ENCODE measurements at places on chromosomes 12 and 14. TPM values are rescaled to one million over a fixed set of nuclear protein-coding genes. Genes with fewer than 3 reads are reported as not detected.

GRCh38 chr12:87311206-87311605 lies 718.0 kb downstream of the C12orf50 start:
- no peak for DNase-seq

- DNase-seq = no peak
Measured at GRCh38 chr12:38589306-38589632, 272.7 kb downstream of the ALG10B start.

- peak; percentile 64 for DNase-seq
Measured at GRCh38 chr12:43338848-43339526, 213.0 kb downstream of the ADAMTS20 start.

- no peak for DNase-seq
Measured at GRCh38 chr12:121889274-121889624, 659 bp downstream of the PSMD9 start.

DNA sequence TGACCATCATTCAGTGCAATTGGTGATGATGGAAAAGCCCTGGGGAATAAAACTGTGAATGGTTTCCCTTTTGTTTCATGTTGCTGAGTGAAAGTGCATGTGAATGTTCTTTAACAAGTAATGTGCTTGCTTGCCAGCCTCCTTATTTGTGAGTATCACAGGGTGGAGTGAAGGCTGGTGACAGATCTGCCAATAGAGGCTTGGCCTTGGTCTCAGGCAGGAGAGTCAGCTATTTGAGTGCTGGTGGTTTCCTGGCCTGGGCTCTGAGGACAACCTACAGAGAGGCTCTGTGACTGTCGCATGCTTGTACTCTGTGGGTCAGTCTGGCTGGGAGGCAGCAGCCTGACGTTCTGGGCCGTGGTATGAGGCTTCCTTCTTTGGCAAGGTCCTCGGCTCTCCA lies 20.7 kb downstream of the KRT85 start:
- DNase-seq = no peak

GRCh38 chr14:93991212-93991611 lies 5.9 kb upstream of the CCDC197 start:
- no peak for DNase-seq

DNA sequence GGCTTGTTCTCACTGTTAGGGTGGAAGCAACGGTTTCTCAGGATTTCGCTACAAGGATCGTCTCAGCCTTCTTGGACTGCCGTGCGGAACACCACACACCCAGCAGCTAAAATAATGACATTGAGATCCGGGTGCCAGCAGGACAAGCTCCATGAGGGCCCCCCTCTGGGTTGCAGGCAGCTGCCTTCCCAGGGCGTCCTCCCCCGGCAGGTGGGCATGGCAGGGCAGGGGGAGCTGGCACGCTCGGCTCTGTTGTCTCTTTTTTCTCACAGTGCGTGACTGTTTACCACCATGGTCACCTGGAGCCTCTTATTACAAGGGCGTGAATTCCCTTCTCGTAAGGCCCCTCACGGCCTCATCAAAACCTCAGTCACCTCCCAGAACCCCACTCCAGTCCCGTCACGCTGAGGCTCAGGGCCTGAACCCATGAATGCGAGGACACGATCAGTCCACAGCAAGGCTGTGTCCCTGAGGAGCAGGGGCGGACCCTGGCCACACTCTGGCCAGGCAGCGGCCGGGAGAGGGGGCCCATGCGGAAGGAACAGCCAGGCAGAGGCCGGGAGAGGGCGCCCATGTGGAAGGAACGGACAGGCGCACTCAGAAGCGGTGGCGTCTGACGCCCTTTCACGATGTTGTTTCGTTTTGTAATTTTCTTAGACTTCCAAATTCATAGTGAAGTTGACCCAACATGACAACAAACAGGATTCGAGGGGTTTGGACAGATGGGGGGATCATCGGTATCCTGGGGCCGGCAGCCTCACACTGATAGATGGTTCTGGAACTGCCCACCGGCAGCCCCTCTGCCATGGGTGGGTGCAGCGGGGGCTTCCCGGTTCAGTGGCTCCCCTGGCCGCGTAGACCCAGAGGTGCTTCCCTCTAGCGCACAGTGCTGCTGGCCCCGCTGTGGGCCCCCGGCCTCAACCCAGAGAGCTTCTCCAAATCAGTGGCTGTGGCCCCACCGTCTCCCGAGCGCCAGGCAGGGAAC lies 10.0 kb downstream of the LRCOL1 start:
- DNase-seq = peak; percentile 58

GRCh38 chr14:36656687-36657398 lies 4.8 kb upstream of the PAX9 start:
- DNase-seq = no peak

DNA sequence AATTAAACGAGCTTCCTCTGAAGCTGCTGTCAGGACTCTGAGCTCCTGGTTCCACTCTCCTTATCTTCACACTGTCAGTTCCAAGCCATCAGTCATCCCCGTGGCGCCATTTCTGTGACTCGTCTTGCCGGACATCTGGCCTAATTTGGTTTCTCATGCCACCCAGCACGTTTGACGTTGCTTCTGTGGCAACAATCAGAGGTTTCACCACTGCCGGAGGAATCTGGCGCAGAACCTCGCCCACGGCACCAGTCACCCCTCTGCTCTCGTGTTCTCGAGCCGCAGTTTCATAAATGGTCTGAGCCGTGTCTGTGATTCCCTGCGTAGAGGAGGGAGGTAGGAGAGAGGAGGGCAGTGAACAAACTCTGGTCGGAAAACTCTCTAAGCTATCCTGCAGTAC lies 29.7 kb downstream of the BDKRB1 start:
- no peak for DNase-seq

GRCh38 chr12:127388985-127389384 lies 878.0 kb upstream of the TMEM132C start:
- no peak for DNase-seq

DNA sequence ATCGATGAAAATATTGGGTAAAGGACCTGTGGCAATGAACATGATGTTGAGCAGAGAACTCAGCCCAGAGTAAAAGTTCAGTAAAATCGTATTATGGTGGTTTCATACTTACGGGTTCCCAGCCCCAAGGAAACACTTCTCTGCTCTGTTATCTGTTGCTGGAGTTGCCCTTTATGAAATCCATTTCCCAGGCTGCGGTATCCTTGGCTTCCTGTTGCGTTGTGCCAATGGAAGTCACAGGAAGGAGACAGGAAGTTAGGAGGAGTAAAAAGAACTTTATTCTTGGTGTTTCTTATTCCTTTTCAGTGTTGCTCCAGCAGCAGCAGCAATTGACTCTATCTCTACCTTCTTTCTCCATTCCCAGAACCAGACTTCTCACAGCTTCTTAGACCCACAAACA lies 965.2 kb downstream of the VRK1 start:
- no peak for DNase-seq

- DNase-seq = peak; percentile 26
Measured at GRCh38 chr12:20463913-20464524, 95.7 kb downstream of the PDE3A start.

DNA sequence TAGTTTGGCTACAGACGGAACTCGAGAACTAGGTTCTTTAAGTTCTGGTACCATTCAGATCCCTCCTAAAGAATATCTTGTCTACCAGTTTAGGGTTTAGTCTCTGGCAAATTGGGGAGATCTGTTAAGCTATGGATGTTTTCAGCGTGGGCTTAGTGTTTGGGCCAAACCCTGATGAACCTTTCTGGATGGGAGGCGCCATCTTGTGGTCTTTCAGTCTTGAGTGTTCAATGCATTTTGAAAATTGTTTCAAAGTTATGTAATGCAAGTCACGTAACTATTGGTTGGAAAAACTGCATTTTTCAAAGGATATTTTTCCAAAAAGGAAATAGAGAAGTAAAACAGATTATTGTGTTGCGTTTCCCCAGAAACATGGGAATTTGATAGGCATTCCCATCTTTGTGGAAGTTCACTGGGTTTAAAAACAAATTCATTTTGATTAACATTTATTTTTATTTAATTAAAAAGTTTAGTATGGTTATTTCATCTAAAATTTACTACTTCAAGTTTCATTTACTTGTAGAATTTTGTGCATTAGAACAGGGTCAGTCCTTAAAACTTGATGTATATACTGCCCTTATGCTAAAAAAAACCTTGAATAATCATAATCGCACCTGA lies 169.0 kb downstream of the PRIMA1 start:
- peak; percentile 56 for DNase-seq

DNA sequence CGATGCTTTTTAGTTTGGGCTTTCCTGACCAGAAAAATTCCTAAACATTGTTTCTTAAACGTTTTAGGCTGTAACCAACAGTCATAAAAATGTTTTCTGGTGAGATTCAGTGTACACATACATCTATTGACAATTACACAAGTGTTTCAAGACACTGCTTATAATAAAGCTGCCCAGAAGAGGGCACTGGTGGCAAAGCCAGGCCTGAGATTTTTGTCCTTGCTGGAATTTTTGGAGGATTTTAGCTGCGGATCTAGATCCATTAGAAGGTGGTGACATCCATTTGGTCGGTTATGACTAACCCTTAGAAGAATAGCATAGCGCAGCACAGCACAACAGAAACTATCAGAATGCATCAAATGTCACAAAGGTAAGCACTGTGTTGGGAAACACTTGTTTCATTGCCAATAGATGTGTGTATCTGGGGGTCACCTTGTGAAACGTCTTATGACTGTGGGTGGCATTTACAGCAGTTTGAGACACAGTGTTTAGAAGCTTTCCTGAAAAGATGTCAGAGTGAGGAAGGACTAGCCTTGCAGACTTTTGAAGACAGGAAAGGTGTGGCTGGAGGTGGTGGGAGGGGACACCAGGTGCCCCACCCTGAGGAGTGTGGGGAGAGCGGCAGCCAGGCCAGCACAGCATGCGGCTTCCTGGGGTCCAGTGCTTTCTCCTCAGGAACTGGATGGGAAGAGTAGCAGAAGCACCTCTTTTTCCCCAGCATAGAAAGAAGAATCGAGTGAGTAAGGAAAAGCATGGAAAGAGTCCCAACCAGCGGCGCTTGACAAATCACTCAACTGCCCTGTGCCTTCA lies 54.7 kb upstream of the FKBP4 start:
- DNase-seq = peak; percentile 45

DNA sequence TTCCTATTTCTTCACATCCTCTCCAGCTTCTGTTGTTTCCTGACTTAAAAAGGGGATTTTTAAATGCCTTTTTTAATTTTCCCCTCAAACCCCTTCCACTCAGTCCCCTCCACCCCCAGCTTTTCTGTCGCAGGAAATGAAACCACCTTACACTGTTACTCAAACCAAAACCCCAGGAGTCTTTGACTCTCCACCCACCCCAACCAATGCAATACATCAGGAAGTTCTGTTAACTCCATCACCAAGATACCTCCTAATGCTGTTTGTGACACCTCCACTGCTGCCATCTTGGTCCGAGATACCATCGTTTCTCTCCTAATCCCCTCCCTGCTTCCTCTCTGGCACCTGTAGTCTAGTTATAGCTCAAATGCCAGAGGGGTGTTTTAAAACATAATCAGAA lies 25.4 kb upstream of the CPM start:
- DNase-seq = no peak

DNA sequence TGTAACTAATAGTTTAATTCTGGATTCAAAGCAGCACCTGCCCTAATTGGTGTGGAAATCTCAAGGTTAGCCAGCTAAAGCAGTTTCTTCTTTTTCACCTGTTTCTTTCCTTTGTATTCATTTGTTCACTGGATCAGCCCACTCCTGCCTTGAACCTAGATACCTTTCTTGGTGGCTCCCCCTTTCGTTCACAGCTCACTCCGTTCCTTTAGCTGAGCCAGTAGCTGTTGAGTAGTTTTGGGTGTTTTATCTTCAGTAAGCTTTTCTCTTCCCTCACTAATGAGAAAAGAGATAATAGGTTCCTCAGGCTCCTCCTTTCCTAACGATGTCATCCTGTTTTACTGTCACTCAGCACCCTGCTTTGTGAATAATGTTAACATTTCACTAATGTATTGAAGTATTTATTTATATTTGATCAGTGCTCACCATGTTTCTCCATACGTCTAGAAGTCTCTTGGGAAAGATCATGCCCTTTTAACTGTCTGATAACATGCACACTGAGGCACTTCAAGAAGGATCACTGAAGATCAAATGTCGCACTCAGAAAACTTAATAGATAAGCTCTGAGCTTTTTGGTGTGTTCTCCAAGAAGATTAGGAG lies 121.1 kb downstream of the TGFB3 start:
- no peak for DNase-seq

DNA sequence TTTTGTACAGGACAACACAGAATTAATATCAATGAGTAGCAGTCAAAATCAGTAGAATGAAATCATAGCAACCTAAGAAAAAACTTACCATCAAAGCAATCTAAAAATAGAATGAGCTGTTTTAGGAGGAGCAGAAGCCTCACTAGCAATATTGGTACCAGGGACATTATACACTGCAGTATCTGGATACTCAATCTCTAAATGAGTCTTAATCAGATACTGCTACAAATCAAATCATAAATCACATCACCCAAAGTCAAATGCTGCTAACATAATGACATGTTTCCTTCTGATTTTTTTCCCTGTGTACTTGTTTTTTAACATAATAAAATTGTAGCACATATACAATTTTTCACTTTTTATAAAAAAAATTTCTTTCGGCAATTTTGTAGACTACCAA lies 8.0 kb downstream of the RPS29 start:
- DNase-seq = no peak

GRCh38 chr14:20630340-20631022 lies 11.0 kb downstream of the OR6S1 start:
- DNase-seq = peak; percentile 54

DNA sequence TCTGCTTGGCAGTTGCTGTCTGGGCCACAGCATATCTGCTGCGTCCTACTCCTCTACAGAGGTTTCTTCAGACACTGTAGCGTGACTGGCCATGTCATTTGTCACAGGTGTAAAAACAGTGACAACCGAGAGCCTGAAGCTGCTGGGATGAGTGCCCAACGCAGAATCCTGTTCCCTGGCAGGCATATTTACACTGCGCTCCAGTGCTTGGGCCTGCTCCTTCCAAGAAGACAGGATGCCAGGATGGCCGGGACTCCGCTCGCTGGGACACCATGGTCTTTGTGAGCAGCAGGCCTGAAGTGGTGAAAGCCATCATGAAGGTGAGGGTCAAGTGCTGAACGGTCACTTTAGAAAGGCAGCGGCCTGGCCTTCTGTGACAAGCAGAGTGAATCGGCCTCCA lies 171.4 kb downstream of the EMP1 start:
- no peak for DNase-seq

GRCh38 chr14:49464885-49465284 lies 121.3 kb downstream of the RPS29 start:
- DNase-seq = peak; percentile 14

GRCh38 chr12:28035500-28035899 lies 63.0 kb upstream of the PTHLH start:
- peak; percentile 62 for DNase-seq

GRCh38 chr14:57018065-57018464 lies 207.8 kb upstream of the OTX2 start:
- DNase-seq = no peak

GRCh38 chr12:45762185-45763110 lies 32.9 kb downstream of the ARID2 start:
- peak; percentile 57 for DNase-seq

NRIP2 gene
- not detected for total RNA-seq

KERA gene
- total RNA-seq = not detected

ARID2 gene
- total RNA-seq = 29.8 TPM

COPS7A gene
- 55.5 TPM for total RNA-seq

A2ML1 gene
- not detected for total RNA-seq

NOVA1 gene
- not detected for total RNA-seq

REC8 gene
- total RNA-seq = 6.1 TPM

IFNG-AS1 gene
- total RNA-seq = not detected

TMEM119 gene
- total RNA-seq = not detected

FRS2 gene
- total RNA-seq = 21.3 TPM

IAPP gene
- total RNA-seq = not detected

STAB2 gene
- not detected for total RNA-seq

CD4 gene
- total RNA-seq = not detected

TAS2R42 gene
- total RNA-seq = not detected

GPR65 gene
- total RNA-seq = not detected

Measured in MCF 10A (cell line).